ENCODE measurements at places on chromosomes 7 and 10.

GRCh38 chr10:129779126-129780111 lies 184.7 kb downstream of the EBF3 start:
- DNase-seq, result no peak

- no peak for DNase-seq
Observed at GRCh38 chr7:135328526-135328925, 94.9 kb downstream of the STRA8 start.

GRCh38 chr10:79184657-79185056 lies 115.9 kb downstream of the ZMIZ1 start:
- no peak for DNase-seq

- DNase-seq, result no peak
Observed at GRCh38 chr7:2521341-2521745, 1.8 kb downstream of the LFNG start.

- no peak for DNase-seq
Observed at GRCh38 chr7:43377196-43377960, 205.5 kb upstream of the STK17A start.

- DNase-seq, result no peak
Observed at GRCh38 chr7:77561352-77561751, 24.3 kb downstream of the PTPN12 start.

GRCh38 chr7:158373476-158374133 lies 214.0 kb downstream of the PTPRN2 start:
- no peak for DNase-seq

DNA sequence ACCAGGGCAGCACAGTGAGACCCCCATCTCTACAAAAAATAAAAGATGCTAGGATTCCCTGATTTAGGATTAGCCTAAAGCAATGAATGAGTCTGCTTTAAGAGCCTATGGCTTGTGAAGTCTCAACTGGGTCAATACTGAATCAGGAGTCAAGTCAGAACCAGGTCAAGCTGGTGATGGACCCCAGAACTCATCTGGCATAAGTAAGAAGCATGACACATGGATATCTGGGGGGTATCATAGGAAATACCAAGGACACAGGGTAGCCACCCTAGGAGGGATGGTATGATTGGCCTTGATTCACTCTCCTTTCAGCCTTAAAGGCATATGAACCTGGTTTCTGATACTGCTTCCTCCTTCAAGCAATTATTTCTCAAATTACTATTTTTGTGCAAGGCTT lies 78.4 kb upstream of the FAM133B start:
- DNase-seq, result no peak

DNA sequence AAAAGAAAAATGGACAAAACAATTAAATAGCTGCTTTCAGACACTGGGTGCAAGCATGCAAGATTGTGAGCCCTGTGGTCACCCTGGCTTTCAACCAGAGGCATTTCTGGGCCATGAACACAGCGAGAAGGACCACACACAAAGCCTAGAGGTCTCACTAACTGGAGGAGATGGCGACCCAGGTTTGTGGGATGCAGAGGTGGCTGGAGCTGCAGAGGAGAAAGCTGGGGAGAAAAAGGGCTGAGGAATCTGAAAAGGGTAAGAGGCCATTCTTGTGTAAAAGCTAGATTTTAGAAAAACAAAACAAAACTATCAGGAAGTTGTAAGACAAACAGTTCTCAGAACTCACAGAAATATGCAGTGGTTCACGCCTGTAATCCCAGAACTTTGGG lies 30.1 kb upstream of the PTPRN2 start:
- DNase-seq, result no peak

GRCh38 chr7:1534330-1535099 lies 4.0 kb downstream of the MAFK start:
- no peak for DNase-seq

DNA sequence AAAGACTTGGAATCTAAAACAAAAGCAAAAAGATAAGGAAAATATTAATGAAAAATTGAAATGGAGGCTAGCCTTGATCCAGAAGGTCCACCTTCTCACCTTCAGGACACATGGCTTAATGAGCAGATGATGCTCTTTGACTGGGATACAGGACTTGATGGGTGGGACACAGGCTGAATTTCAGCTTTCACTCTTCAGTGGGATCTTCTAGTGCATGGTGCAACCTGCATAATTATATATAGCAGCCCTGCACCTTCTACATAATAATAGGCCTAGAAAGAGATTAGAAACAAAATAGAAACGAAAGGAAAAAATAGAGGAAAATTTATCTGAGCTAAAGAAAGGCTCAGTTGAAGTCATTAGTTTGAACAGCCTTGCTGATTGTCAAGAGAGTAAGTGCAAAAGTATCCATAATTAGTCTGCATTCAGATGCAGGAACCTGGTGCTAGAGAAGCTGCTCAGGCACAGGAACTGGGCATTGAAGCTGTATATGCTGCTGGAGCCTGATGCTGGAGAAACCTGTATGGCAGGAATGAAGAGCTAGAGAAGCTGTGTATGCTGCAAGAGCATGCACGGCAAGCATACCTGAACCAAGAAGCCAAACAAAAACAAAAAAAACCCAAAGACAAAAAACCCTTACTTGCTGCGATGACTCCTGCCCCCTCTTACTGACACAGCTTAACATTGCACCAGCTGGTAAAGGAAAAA lies 19.4 kb downstream of the MKLN1 start:
- no peak for DNase-seq

DNA sequence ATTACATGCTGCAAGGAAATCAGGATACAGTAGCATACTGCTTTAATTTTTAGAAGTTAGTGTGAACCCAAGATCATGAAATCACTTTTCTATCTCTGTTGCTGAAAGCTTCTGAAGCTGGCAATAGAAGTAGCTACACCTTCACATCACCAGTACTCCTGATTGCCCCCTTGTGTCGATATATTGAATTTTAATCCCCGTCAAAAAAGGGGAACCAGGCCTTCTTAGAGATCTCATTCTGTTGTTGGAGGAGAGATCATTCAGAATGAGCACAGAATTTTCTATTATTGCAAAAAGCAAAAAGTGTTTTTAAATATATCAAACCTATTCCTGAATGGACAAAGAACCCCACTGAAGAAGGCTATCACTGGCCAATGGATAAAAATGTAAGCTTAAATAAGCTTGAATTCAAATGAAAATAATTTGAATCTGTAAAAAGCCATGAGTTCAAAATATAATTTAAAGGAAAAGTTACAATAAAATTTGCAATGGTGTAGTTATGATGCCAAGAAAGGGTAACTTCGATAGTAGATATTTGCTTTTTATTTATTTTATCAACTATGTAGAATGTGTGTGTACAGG lies 39.7 kb upstream of the TEX47 start:
- DNase-seq, result no peak

DNA sequence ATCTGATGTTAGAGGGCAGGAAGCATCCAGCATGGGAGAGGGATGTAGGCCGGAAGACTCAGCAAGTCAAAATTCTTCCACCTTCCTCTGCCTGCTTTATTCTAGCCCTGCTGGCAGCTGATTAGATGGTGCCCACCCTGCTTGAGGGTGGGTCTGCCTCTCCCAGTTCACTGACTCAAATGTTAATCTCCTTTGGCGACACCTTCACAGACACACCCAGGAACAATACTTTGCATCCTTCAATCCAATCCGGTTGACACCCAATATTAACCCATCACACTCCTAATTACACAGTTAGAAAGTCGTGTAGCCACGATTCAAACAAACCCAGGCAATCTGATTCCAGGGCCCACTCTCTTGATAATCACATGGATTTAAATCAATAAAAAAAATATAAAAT lies 433.9 kb upstream of the LRGUK start:
- no peak for DNase-seq

DNA sequence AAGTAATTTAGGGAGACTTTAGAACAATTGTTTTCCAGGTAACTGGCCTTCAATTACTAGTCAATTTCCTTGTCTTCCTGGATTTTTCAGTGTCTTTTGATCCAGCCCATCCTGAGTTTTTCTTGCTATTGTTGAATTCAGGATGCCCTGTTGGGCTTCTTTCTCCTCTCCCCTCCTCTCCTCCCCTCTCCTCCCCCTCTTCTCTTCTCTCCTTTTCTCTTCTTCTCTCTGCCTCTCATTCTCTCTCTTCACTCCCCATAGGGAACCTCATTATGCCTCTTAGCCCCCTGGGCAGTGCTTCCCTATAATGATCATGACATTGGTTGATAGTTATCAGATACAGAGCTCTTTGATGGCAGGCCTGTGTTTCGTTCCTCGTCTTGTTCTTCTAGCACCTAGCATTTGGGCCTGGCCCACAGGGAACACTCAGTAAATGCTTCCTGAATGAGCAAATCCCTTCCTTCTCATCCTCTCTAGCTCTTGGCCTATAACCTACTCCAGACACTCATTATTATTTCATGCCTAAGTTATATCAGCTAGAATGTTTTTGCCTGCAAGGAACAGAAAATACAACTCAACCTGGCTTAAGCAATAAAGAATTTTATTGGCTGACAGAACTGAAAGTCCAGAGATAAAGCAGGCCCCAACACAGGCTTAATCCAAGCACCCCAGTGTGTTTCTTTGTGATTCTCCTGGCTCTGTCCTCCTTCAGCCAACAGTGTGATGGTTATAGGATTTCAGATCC lies 56.8 kb downstream of the CACNB2 start:
- no peak for DNase-seq

DNA sequence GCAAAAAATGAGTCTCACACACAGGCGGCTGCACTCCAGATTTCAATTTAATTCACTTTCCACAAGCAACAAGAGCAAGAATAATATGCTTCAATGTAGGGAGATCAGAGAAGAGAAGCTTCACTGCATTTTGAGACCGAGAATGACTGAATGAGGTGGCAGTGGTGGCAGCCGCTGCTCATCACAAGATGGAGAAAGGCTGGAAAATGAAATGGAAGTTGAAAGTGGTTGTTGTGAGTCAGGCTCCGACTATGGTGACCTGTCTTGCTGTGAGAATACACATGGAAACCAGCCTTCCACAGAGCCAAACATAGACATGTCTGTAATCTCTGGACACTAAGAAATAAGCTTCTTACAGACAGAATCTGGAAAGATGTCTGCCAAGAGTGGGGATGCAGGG lies 499.6 kb upstream of the LRRN3 start:
- no peak for DNase-seq

- no peak for DNase-seq
Observed at GRCh38 chr7:138665249-138665648, 35.9 kb downstream of the SVOPL start.

DNA sequence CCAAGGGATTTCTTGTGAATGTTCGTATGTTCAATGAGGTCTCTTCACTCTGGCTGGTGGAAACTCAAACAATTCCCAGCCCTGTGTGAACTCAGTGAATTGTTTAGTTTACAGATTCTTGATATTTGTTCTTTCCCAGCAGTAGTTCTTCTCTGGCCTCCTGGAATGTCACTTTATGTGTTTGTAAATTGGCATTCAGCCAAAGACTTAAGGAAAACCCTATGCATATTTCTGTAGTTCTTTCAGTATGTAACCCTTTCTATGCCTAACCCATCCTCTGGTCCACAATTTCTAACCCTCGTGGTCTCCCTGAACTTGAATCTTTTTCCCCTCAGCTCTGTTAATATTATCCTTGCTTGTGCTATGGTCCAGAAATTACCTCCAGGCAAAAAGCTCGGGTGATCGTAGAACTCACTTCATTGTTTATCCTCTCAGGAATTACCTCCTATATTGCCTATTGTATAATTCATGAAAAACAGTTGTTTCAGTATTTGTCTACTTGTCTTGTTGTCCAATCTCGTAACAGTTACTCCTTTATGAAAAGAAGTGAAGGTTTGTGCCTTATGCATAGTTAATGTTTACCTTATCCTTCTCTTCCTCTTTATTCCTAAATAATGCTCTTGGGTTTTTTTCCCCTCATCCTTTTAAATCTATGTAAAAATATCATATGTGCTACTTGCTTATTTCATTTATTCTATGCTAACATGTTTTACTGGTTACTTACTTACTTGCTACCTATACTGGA lies 23.7 kb upstream of the AGR3 start:
- DNase-seq, result no peak

GRCh38 chr7:121618182-121618581 lies 222.1 kb upstream of the FAM3C start:
- DNase-seq, result no peak

GRCh38 chr10:43342279-43343125 lies 28.9 kb upstream of the FXYD4 start:
- no peak for DNase-seq

GRCh38 chr7:93890041-93890463 lies 501 bp downstream of the TFPI2 start:
- DNase-seq, result no peak

GRCh38 chr10:29356931-29357330 lies 68.1 kb downstream of the LYZL1 start:
- no peak for DNase-seq

- no peak for DNase-seq
Observed at GRCh38 chr7:2043316-2044039, 189.3 kb downstream of the MAD1L1 start.

DNA sequence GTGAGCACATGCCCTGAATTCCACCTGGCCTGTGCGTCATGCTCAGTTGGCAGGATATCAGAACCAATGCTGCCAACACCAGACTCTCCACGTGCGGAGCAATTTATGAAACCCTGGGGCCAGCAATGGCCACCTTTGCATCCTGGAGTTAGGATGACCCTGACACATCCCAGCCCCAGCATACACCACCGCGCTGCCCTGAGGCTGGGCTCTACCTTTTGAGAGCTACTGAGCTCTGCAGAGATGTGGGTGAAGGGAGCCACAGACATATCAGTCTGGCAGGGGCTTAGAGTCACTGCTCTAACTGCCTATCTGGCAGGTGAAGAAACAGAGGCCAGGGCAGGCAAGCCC lies 41.9 kb downstream of the SYPL1 start:
- no peak for DNase-seq

DNA sequence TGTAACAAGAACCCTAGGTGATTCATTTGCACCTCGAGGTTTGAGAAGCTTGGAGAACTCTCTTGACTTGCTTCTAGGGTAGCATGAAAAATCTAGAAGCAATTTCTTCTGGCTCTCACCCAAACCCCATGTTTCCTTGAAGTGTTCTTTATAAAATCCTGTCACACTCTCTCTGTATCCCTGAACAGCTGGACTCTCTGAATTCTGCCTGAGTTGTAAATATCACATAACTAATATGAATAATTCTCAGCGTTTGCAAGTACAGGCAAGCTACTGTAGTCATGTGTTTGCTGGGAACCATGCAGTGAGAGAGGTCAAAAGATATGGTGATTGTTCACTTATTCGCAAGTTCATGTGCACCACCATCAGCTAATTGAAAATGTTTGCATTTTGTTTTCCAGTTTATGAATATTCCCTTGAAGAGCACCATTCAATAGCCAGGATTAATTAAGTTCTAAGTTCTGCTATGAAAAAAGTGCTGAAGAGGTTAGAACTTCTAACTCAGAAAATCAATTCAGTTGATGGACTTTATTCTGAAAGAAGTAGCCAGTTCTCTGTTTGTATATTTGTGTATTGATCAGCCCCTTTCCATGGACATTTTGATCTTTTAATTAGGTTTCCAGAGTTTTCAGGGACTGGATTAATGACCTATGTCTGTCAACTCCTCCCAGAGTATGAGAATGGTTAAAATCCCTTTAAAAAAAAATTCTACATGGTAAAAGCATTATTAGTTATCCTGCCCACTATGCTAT lies 243.0 kb downstream of the PLXDC2 start:
- DNase-seq, result no peak

All from GM18507 (cell line).